ENCODE measurements at places on chromosomes 7 and 10. TPM values are rescaled to one million over a fixed set of nuclear protein-coding genes. Genes with fewer than 3 reads are reported as not detected.

GRCh38 chr7:47576031-47576865, 5.7 kb downstream of the TNS3 start:
- peak overlapping the region; percentile 87 for H3K27ac ChIP-seq
- H3K4me3 ChIP-seq: peak overlapping the region; percentile 49
- peak; percentile 78 for DNase-seq
- no peaks in the 10 kb centered on the region for H3K36me3 ChIP-seq
- no peaks in the 10 kb centered on the region for H3K27me3 ChIP-seq

- no peak for DNase-seq
- no peak overlapping the region for H3K4me3 ChIP-seq
- H3K36me3 ChIP-seq: peaks cover 89% of the 10 kb centered on the region
- H3K27ac ChIP-seq: no peak overlapping the region
- H3K27me3 ChIP-seq: no peaks in the 10 kb centered on the region
These were observed 59.4 kb downstream of the WAPL start for GRCh38 chr10:86461963-86462804.

GRCh38 chr7:131537571-131537978, 18.9 kb downstream of the PODXL start:
- DNase-seq: no peak
- no peak overlapping the region for H3K4me3 ChIP-seq
- no peaks in the 10 kb centered on the region for H3K36me3 ChIP-seq
- H3K27me3 ChIP-seq: no peaks in the 10 kb centered on the region
- peaks cover 99% of the 10 kb centered on the region for H3K4me1 ChIP-seq

DNA sequence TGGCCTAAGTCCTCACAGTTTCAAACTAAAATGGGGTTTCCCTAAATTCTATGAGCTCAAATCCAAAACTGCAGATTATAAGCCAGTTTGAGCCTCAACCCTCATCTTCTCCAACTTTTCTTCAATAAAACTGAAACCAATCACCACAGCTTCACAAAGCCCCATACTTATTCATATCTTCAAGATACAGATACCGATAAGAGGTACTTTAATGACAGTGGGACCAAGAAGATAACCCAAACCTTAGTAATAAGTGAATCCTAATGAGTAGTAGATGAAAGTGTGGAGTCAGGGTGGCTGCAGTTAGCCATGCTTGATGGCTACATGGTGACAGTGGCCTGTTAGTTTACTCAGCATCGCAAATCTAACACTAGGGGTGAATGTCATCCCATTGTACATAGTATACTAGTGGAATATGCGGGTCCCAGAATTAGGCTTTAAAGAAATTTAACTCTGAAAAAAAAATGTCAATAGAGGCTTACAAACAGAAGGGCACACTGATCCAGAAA, 395.8 kb upstream of the PHF14 start:
- no peaks in the 10 kb centered on the region for H3K36me3 ChIP-seq
- no peak overlapping the region for H3K27ac ChIP-seq
- H3K27me3 ChIP-seq: no peaks in the 10 kb centered on the region
- H3K4me3 ChIP-seq: no peak overlapping the region

DNA sequence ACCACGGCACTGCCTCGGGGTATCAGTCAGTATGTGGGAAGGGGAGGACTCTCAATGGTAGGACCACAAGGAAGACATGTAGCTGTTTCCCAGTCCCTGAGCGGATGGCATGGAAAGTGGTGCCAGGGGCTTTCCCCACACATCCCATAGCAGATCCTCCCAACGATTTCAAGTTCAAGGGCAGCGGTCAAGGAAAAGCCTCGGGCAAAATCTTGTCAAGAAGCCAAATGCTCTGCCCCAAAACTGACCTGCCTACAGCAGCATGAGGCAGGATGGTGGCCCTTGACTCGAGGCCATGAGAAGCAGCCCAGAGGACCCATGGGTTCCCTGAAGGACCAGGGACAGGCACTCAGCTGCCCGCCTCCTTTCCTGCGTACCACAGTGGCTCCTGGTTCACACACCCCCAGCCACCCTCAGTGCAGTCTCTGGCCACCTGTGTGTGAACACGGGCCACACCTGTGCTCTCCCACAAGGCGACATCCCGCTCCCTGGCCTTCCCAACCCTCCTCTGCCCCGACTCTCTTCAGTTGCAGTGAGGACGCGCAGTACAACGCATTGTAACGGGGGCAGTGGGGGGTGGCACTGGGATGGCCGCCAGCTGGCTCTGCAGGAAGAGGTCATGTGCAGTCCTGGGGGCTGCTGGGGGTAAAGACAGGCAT, 43.6 kb downstream of the CTBP2 start:
- H3K4me1 ChIP-seq: peaks cover 96% of the 10 kb centered on the region
- no peak for DNase-seq
- no peaks in the 10 kb centered on the region for H3K27me3 ChIP-seq
- H3K4me3 ChIP-seq: no peak overlapping the region
- H3K36me3 ChIP-seq: no peaks in the 10 kb centered on the region

GRCh38 chr7:64313740-64314491, at the start of gene ZNF736:
Gene ZNF736, plus strand, starts transcription at chr7:64313961. Its CDS starts 190 bp downstream, at chr7:64314151.
- peak within 1 kb of the TSS; percentile 88 for H3K4me3 ChIP-seq
- no peaks in the 10 kb centered on the region for H3K27me3 ChIP-seq
- H3K27ac ChIP-seq: peak within 1 kb of the TSS; percentile 72
- peak; percentile 89 for DNase-seq

- no peak overlapping the region for H3K27ac ChIP-seq
- H3K4me1 ChIP-seq: no peaks in the 10 kb centered on the region
- H3K4me3 ChIP-seq: no peak overlapping the region
- H3K36me3 ChIP-seq: no peaks in the 10 kb centered on the region
- no peak for DNase-seq
- peaks cover 62% of the 10 kb centered on the region for H3K27me3 ChIP-seq
These were observed 242.8 kb downstream of the TCERG1L start for GRCh38 chr10:131068760-131069159.

DNA sequence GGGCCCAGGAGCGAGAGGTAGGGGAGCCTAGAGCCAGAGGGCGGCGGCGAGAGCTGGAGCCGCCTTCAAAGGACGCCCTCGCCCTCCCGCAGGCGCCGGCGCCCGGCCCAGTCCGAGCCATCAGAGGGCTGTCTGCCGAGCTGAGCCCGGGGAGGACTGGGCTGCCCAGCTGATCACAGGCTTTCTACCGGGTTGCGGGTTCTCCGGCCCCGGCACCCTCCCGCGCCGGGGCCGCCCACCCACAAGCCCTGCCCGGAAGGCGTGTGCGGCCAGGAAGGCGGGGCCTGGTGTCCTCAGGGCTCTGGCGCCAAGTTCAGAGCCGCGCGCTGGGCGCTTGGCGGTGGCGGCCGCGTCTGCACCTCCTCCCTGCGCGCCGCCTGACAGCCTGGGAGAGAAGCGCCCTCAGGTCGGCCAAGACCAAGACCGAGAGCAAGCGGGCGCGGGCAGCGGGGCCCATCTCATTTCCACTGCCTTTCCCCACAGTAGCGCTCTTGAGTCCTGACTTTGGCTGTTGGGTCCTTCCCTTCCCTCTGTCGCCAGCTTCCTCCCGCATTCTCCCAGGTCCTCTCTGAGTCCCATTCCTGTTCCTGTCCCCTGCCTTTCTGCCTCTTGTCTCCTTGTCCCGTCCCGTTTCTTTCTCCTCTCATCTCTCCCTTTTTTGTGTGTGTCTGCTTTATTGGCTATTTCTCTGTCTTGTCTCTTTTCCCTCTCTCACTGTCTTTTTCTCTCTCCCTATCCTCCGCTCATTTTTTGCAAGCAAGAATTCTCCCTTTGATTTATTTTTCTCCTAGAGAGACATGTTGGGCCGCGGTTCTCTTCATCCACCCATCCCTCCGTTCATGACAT, 60.6 kb upstream of the MSMB start:
- no peaks in the 10 kb centered on the region for H3K36me3 ChIP-seq
- H3K4me1 ChIP-seq: peaks cover 10% of the 10 kb centered on the region
- H3K27ac ChIP-seq: peak overlapping the region; percentile 46
- H3K27me3 ChIP-seq: peaks cover 4% of the 10 kb centered on the region
- peak overlapping the region; percentile 73 for H3K4me3 ChIP-seq

DNA sequence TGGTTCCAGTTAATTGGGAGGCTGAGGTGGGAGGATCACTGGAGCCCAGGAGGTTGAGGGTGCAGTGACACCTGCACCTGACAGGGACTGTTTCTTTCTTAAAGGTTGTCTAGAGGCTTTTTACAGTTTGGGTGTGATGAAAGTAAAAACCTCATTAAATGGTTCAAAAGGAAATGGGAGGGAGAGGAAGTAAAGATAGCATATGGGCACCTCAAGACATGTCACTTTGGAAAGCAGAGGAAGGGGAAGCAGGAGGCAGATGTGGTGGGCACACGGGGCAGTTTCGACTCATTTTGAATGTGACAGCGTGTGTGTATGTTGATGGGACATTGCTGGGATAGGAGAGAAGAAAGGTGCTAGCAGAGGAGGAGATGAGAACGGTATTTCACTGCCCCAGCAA, 203.1 kb downstream of the MLLT10 start:
- peaks cover 72% of the 10 kb centered on the region for H3K36me3 ChIP-seq
- peaks cover 6% of the 10 kb centered on the region for H3K4me1 ChIP-seq
- DNase-seq: no peak
- no peak overlapping the region for H3K27ac ChIP-seq
- no peak overlapping the region for H3K4me3 ChIP-seq
- no peaks in the 10 kb centered on the region for H3K27me3 ChIP-seq

DNA sequence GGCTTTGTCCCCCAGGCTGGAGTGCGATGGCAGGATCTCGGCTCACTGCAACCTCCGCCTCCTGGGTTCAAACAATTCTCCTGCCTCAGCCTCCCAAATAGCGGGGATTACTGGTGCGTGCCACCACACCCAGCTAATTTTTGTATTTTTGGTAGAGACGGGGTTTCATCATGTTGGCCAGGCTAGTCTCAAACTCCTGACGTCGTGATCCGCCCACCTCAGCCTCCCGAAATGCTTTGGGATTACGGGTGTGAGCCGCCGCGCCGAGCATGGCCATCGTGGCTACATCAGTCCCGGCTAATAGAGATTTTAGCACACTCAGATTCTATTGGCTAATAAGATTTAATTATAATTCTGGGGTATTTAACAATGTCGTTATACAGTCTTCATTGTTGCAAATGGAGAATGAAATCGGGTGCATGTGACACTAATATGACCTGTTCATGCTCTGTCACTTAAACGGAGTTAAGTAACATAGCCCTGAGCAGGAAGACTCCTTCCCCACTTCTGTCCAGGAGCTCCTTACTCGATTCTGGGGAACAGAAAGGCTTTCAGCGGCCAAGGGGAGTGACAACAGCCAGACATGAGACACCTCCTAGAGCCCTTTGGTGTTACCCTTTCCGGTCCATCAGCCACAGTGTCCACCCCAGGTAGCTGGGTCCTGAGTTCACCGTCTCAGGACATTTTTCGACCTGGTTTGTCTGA, 40.9 kb upstream of the FAM20C start:
- no peak overlapping the region for H3K4me3 ChIP-seq
- H3K27me3 ChIP-seq: no peaks in the 10 kb centered on the region
- DNase-seq: no peak
- H3K4me1 ChIP-seq: peaks cover 31% of the 10 kb centered on the region
- no peaks in the 10 kb centered on the region for H3K36me3 ChIP-seq

DNA sequence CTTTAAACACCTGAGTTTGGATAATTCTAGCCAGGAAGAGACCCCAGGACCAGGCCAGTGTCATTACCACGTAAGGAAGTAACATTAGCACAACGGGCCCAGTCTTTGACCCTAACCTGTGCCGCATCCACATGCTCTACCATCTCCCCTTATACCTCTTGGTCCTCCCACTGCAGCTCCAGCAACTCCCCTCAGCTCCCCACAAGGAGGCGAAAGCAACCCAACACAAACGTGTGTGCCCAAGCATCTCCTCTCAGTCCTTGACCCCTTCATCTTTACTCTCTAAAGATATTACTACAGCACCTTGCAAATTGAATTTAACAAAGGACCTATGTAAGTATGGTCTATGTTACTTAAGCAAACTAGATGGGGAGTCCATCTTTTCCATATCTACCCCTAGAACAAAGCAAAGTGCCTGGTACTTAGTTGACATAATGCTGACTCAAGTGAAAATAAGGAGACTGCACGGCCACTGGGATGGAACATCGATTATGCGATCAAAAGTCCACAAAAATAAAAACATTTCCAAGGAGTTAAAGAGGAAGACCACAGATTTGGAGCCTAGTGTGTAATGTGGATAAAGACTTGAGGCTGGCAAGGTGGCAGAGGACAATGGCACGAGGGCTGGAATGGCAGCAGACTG, 147.7 kb downstream of the JAZF1 start:
- H3K4me1 ChIP-seq: peaks cover 29% of the 10 kb centered on the region
- no peak overlapping the region for H3K27ac ChIP-seq
- no peaks in the 10 kb centered on the region for H3K27me3 ChIP-seq
- H3K4me3 ChIP-seq: no peak overlapping the region

Gene SLC26A3
- total RNA-seq: 0.33 TPM

Gene EPDR1
- total RNA-seq: 74.4 TPM

Gene OPN1SW
- not detected for total RNA-seq

Gene TEX47
- total RNA-seq: not detected

Gene SPDYE5
- not detected for total RNA-seq

Gene PRLHR
- total RNA-seq: not detected

Gene ASZ1
- total RNA-seq: not detected

All from left ventricle myocardium inferior (tissue), 1 donor.